Right lung (tissue), 10 donors: ENCODE measurements at places on chromosomes 2 and 18. TPM values are rescaled to one million over a fixed set of nuclear protein-coding genes. Genes with fewer than 3 reads are reported as not detected.

GRCh38 chr18:57574866-57575265 is 11.6 kb downstream of the FECH start:
- no peak for DNase-seq

DNA sequence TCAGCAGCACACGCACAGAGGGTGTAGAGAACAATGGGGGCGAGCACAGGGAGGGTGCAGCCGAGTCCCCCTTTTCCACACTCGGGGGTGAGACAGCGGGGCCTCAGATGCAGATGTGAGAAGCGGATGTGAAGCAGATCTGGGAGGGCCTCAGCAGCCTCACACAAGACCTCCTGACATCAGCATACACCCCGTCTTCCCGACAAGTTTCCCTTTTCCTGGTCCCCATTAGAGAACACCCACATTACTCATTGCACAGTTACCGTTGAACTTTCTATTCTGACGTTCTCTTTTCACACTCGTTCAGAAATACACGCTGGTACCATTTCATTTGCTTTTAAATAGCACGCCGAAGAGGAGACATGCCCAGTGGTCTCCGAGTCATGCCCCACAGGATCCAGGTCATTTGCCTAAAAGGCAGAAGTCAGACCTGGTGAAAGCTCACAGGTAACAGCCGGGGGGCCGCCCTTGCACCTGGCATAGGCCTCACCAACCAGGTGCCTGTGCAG is 129.5 kb upstream of the ID2 start:
- no peak for DNase-seq

LCT gene
- polyA plus RNA-seq, result 0.05 TPM

VSNL1 gene
- polyA plus RNA-seq, result 13.8 TPM

CCDC141 gene
- polyA plus RNA-seq, result 2.3 TPM

NEURL3 gene
- 0.23 TPM for polyA plus RNA-seq

DNA sequence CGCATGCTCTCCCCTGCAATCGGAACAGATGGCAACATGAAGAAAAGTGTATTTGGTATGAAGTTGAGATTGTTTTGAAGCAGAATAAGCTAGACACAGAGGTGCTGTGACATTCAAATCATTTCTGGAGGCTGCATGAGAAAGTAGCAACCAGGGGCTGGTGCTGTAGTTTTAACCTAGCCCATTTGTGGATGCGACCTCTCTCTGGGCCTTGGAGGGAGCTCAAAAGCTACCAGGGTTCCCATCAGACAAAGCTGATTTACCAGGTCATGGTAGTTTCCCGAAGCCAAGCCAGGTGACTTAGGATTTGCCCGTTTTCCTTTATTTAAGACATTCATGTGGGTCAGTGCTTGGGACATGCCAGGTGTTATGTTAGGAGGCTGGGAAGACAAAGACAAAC is 77.5 kb downstream of the CIB4 start:
- no peak for DNase-seq

DNA sequence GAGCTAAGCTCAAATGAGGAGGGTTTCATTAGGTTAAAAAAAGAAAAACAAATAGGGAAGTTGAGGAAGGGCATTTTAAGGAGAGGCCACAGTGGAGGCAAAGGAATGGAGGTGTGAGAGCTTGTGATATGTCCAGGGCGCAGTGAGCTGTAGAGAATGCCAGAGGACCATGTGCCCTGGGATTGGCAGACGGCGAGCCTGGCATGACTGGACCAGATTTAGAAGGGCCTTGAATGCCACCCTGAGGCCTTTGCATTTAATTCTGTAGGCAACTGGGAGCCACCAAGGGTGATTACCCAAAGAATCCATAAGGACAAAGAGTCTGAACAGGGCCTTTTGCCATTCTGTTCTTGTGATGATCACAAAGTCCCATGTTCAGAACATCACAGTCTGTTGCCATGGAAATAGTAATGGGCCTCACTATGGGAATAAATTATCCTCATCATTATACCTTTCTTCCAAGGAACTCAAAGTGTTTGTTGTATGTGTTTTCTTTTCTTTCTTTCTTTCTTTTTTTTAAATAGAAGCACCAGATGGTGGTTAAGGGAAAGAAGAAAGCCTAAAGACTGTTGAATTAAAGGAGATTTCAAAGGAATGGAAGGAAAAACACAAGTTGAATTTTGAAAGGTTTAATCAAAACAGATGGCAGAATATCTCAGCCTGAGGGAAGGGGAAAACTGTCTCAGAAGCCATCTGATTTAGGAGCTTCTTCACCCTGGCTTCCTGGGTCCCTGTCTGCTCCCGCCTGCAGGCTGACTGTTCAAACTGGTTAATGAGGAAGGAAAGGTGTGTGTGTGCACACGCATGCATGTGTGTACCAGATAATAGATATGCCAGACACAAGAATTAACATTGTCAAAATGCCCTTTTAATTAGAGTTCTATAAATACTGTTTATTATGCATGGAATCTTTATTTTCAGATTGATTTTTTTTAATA is 31.6 kb upstream of the NCOA1 start:
- DNase-seq, result no peak

GRCh38 chr2:25257032-25257552 is 84.6 kb downstream of the DNMT3A start:
- DNase-seq, result peak; percentile 75

RUFY4 gene
- 0.30 TPM for polyA plus RNA-seq

DNA sequence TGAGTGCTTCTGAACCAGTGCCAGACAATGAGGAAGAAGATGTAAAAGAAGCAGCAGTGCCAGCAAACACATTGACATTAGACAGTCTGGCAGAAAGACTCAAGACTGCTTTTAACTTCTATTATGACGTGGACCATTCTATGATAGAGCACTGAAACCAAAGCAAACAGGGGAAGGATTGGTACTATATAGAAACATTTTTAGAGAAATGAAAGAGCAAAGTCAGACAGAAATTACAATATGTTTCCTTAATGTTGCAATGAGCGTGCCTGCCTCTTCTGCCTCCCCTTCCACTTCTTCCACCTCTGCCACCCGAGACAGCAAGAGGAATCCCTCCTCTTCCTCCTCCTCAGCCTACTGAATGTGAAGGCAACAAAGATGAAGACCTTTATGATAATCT is 39.7 kb downstream of the DHX57 start:
- DNase-seq, result no peak

IL36RN gene
- polyA plus RNA-seq, result not detected

CFC1 gene
- 6.2 TPM for polyA plus RNA-seq

GRCh38 chr2:24385366-24385765 is 25.0 kb upstream of the ITSN2 start:
- no peak for DNase-seq

TACR1 gene
- 2.2 TPM for polyA plus RNA-seq

DNA sequence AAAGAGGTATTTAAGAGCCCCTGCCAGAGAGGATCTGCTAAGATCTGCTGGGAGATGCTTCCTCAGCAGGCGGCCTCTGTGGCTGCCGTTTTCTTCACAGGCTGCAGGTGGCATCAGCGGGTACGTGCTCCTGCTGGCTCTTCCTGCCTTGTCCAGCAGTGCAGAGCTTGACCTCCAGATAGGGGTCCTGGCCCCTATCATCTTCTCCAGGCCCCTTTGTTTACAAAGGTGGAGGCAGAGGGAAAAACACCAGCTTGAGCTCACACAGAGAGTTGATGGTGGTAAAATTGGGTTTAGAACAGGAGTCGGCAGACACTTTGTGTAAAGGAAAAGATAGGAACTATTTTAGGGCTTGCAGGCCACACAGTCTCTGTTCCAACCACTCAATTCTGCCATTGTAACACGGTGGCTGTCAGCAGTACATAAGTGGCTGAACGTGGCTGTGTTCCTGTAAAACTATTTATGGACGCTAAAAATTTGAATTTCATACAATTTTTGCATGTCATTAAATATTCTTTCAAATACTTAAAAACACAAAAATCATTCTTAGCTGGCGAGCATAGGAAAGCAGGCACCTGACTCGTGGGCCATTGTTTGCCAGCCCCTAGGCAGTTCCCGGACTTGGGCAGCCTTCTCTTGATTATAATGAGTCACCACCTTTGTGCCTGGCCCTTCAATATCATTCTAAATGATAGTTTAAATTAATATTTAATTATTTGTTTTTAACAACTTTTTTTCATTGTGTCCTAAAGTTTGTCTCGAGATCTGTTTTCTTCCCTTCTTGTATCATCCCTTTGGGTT is 98.2 kb upstream of the B3GNT7 start:
- no peak for DNase-seq

GRCh38 chr2:169528271-169528701 is 18.8 kb downstream of the KLHL41 start:
- no peak for DNase-seq

- no peak for DNase-seq
Measured at GRCh38 chr2:216920143-216920876, 60.4 kb upstream of the TNP1 start.
